ENCODE measurements at places on chromosomes 5 and 9. TPM values are rescaled to one million over a fixed set of nuclear protein-coding genes. Genes with fewer than 3 reads are reported as not detected.

DNA sequence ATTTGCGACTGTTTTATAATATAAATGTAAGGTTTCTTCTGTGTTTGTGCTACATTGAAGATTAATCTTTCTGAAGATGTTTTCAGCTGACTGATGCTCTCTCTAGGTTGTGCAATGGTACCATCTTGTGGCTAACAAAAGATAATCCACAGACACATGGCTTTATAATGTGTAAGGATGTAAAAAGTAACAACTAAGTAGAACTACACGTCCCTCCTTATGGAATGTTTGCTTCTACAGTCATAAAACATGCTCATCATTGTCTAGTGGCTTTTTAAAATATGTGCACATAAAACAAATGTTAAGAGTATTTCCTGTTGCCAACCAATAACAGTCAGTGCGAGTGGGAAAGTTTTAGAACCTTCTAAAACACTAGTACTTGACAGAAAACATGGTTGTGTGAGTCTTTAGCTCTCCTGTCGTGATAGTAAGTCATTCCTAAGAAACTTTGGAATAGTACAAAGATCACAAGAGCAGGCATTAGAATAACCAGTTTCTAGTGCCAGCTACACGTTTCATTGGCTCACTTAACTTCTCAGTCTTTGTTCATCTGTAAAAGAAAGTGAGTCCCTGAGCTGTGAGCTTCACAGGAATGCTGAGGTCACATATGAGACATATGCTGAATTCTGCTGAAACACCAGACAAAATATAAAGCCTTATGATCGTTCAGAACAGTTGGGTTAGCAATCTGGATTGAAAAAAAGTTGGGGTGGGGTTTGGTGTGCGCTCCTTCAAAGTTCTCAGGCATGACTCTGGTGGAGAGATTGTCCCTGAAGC is 75.7 kb upstream of the GLIS3 start:
- H3K27ac ChIP-seq = no peak overlapping the region
- H3K27me3 ChIP-seq = no peaks in the 10 kb centered on the region
- H3K4me1 ChIP-seq = no peaks in the 10 kb centered on the region
- H3K4me3 ChIP-seq = no peak overlapping the region
- H3K36me3 ChIP-seq = no peaks in the 10 kb centered on the region

DNA sequence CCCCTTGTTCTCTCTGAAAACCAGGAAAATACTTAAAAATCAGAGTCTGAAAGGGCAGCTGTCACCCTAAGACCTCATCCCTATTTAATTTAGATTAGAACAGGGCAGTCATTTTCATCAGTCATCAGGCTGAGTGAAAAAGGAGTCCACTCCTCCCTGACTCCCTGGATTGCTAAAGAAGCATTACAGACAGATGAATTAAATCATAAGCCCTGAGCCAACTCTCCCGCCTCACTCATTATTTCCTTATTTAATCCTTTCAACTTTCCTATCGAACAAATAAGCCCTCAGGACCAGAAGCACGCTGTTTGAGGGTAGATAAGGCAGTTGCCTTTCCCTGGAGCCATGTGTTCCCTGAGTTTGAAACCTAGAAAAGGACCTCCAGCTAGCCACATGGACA is 201.9 kb upstream of the ANKRD55 start:
- H3K36me3 ChIP-seq = no peaks in the 10 kb centered on the region
- no peak overlapping the region for H3K4me3 ChIP-seq
- H3K4me1 ChIP-seq = no peaks in the 10 kb centered on the region
- no peak for DNase-seq
- H3K27ac ChIP-seq = no peak overlapping the region
- no peaks in the 10 kb centered on the region for H3K27me3 ChIP-seq

Gene UGT3A1
- total RNA-seq = not detected

- no peaks in the 10 kb centered on the region for H3K36me3 ChIP-seq
- H3K4me3 ChIP-seq = no peak overlapping the region
- H3K27me3 ChIP-seq = no peaks in the 10 kb centered on the region
- DNase-seq = no peak
- H3K27ac ChIP-seq = no peak overlapping the region
- H3K4me1 ChIP-seq = peaks cover 18% of the 10 kb centered on the region
Measured at GRCh38 chr9:35914301-35914807, 5.1 kb downstream of the SPAAR start.

DNA sequence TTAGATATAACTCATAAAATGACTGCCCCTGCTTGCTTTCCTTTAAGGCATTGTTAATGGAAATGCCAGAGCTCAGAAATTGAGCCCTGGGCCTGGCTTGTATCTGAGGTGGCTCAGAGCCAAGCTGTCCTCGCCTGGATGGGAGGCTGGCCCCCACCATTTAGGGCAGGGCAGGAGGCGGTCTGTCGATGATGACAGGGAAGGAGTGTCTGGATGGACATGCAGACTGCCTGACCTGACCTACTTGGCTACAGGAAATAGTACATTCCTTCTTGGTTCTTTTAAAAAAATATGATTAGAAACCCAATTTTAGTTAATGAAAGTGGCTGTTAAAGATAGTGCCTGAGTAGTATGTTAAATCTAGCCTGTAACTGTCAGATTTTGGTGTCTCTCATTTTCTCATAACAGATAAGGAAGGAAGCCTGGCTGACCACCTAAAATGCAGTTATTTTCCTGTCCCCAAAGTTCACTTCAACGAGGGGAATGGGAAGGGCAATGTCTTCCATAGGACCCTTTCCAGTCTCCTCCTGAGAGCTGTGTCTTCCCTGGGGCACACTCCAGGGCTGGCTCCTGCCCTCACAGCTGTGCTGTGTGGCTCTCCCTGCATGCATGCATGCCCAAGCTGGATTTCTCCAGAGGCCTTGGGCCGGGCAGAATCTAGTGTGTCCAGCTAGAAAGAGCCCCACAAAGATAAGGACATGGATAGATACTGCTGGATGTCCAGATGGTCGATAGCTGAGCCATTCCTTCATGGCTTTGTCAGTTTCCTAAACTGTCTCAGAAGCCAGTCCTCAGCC is 42.3 kb downstream of the MACROH2A1 start:
- peaks cover 12% of the 10 kb centered on the region for H3K36me3 ChIP-seq
- no peak for DNase-seq
- no peak overlapping the region for H3K27ac ChIP-seq
- H3K4me3 ChIP-seq = no peak overlapping the region
- H3K27me3 ChIP-seq = no peaks in the 10 kb centered on the region

GRCh38 chr5:171521219-171521633 is 101.8 kb downstream of the FGF18 start:
- DNase-seq = no peak
- H3K4me1 ChIP-seq = no peaks in the 10 kb centered on the region
- H3K27ac ChIP-seq = no peak overlapping the region
- H3K36me3 ChIP-seq = no peaks in the 10 kb centered on the region

Gene TRIM7
- 25.8 TPM for total RNA-seq

Gene BBLN
- total RNA-seq = 48.5 TPM

Gene TNFSF8
- 0.15 TPM for total RNA-seq

DNA sequence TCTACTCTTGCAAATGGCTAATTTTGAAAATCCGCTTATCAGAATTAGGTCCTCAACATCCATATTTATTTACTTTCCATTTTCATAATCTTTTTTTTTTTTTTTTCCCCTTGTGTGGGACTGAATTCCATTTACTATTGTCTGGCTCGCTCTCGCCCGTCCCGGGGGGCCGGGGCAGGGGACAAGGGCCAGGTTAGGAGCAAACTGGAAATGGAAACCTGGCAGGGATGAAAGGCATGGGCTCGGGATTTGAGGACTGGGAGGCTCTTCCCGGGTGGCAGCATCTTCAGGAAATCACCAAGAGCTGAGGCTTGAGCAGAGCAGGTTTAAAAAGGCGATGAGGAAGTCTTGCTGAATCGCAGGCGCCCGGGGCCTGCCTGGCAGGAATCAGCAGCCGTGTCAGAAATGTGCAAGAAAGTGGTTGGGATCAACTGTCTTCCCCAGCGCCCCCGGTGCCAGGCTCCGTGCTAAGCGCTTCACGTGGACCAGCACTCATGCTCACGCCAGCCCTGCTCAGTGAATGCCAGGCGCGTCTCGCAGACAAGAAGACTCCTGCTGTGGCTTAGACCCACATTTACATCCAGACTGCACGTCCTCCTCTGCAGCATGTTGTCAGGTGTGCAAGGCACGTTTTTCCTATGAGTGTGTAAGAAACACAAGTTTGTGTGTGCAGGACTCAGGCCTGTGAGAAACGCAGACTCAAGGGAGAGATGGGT is 66.3 kb upstream of the UNC5A start:
- no peaks in the 10 kb centered on the region for H3K4me1 ChIP-seq
- H3K36me3 ChIP-seq = no peaks in the 10 kb centered on the region
- DNase-seq = no peak
- H3K27me3 ChIP-seq = no peaks in the 10 kb centered on the region

DNA sequence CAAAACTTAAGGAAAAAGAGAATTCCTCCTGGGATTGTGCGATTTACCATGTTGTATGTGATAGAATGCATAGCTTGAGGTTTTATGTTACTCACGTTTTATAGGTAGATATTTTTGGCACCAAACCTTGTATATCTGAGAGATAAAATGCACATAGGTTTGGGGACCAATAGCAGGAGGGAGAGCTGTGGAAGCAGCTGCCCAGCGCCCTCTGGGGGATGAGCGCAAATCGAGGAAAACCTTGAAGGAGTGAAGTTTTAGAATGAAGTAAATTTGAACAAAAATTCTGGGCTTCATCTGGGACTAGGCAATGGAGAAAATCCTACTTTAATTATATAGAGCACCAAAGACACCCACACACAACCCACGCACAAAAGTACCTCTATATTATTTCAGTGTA is 197.0 kb downstream of the ADCY2 start:
- no peak overlapping the region for H3K4me3 ChIP-seq
- H3K27ac ChIP-seq = no peak overlapping the region
- no peaks in the 10 kb centered on the region for H3K4me1 ChIP-seq
- H3K27me3 ChIP-seq = no peaks in the 10 kb centered on the region
